ENCODE measurements at places on chromosomes 3 and 15.

DNA sequence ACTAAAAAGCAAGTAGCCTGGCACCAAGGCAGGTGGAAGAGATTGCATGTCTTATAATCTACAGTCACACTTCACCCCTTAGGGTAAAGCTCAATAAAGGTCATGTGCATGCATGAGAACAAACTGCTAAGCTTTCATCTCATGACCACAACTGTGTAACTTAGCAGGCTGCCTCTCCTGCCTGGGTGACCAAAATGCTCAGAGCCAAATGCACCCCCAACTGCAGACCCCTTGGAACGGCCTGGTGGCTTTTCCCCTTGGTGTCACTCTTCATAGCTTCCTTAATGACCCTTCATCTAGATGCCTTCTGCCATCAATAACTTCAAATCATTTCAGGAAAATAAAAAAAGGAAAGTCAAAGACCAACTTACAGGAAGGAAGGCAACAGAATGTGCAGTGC lies 88.1 kb downstream of the ADAMTS17 start:
- no peak for DNase-seq

GRCh38 chr3:62119139-62119538 lies 254.2 kb downstream of the FEZF2 start:
- no peak for DNase-seq

DNA sequence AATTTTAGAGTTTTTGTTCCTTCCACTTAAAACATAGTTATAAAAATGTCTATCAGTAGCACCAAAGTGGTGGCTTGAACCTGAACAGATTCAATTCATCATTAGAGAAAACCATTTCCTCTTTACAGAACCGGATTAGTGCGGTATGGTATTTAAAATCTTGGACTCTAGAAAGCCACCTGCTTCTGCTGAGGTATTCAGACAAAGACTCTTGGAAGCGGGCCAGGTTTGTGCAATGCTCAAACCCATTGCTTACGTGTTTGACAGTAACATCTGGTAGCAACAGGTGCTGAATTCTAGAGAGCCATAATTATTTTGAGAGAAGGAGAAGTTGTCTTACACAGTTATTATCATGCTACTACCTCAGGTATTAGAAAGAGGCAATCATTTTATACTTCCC lies 290.5 kb downstream of the NAALADL2 start:
- no peak for DNase-seq

DNA sequence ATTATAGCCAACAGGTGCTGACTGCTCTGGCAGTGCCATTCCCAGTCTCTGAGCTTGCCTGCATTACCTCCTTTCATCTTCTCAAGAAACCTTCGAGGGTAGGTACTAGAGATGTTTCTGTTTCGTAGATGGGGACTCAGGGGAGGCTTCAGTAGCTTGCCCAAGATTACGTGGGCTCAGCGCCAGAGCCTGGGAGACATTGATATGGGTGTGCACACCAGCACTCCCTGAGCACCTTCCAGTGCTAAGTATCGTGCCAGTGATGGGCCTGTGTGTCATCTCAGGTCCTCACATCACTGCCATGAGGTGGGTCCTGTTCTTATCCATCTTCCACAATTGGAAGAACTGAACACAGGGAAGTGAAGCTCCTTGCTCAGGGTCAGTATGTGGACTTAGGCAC lies 15.2 kb downstream of the TSEN2 start:
- no peak for DNase-seq

- DNase-seq: no peak
Measured at GRCh38 chr15:72482275-72482674, 8.1 kb downstream of the ARIH1 start.

- DNase-seq: no peak
Measured at GRCh38 chr15:58277333-58277732, 139.2 kb downstream of the AQP9 start.

DNA sequence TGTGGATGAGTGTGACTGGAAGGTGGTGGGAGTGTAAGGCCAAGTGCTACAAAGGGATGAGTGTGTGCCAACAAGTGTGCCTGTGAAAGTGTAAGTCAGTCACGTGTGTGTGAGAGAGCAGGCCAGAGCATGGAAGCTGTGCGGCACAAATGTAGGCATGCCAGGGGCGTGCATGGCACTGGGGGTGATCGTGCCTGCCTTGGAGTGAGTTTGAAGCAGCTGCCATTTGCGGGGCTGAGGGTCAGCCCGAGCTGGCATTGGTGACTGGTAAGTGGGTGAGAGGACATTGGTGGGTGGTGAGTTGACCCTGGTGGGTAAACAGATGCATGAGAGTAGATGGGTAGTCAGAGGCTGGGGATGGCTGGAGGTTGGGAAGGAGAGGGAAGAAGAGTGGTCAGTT lies 24.5 kb downstream of the CD276 start:
- DNase-seq: no peak

GRCh38 chr3:121970047-121970446 lies 52.0 kb downstream of the ILDR1 start:
- DNase-seq: no peak

DNA sequence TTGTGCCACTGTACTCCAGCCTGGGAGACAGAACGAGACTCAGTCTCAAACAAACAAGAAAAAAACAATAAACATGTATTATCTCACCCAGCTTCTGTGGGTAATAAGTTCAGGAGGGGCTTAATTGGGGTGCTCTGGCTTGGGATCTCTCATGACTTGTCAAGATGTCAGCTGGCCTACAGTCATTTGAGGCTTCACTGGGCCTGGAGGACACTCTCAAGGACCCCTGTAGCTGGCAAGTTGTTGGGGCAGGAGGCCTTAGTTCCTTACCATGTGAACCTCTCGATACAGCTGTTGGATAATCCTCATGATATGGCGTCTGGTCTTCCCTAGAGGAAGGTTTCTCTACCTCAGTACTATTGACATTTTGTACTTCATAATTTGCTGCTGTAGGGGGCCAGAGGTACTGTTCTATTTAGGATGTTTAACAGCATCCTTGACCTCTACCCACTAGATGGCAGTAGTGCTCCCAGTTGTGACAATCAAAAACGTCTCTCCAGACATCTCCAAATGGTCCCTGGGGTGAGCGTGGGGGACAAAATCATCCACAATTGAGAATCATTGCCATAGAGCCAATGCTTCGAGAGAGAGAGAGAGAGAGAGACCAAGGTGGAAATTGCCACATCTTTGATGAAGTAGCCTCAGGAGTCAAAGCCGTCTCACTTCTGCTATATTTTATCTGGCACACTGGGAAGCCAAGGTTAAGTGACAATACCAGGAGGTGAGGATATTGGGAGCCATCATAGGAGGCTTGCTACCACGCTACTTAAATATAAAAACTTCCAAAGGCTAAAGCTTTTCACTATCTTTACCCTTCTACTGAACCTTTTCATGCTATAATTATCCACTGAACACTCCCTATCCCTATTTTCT lies 23.9 kb upstream of the SLTM start:
- DNase-seq: no peak

GRCh38 chr3:66381626-66382025 lies 119.2 kb downstream of the LRIG1 start:
- no peak for DNase-seq

DNA sequence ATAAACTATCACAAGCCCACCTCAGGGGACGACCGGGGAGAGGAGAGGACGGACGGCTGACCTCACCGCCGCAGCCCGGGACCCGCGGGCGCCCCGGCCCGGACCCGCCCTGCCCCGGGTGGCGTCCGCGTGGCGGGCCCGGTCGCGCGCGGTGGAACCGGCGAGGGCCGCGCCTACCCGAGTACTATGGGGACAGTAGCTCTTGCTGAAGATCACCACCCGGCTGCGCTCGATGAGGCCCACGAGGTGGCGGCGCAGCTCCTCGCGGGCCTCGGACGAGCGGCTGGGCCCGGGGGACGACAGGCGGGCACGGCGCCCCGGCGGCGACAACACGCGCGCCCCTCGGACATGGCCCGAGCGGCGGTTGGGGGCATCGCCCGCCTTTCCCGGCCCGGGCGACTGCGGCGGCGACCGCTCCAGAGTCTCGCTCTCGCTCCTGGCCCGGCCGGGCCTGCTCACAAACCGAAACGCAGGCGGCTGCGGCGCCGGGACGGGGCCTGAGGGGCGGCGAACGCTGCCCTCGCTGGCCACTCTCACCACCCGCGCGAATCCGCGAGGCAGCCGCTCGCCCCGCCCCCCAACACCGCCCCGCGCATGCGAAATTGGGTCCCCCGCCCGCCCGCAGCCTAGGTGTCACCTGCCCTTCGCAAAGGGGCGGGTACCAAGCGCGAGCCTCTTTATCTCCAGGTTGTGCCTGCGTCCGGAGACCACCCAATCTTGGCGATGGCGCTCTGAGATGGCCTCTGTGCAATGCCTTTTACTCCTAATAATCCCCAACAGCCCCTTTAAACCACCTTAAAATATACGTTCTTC lies at the start of gene TXNRD3:
Gene TXNRD3, minus strand, starts transcription at position 554 of the 813 bp plus-strand sequence.
- peak; percentile 73 for DNase-seq

- no peak for DNase-seq
Measured at GRCh38 chr15:76201536-76202255, 109.6 kb downstream of the ETFA start.

DNA sequence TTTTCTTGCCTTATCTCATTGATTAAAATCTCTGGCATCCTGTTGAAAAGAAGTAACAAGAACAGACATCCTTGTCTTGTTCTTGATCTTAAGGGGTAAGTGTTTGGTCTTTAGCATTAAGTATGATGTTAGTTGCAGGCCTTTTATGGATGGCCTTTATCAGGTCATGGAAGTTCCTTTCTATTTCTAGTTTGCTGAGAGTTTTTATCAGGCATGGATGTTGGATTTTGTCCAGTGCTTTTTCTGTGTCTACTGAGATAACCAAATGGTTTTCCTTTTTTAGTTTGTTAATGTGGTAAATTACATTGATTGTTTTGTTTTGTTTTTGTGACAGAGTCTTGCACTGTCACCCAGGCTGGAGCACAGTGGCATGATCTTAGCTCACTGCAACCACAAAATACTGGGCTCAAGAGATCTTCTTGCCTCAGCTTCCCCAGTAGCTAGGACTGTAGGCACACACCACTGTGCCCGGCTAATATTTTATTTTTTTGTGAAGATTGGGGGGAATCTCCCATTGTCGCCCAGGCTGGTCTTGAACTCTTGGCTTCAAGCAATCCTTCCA lies 26.3 kb downstream of the MRAS start:
- DNase-seq: no peak

DNA sequence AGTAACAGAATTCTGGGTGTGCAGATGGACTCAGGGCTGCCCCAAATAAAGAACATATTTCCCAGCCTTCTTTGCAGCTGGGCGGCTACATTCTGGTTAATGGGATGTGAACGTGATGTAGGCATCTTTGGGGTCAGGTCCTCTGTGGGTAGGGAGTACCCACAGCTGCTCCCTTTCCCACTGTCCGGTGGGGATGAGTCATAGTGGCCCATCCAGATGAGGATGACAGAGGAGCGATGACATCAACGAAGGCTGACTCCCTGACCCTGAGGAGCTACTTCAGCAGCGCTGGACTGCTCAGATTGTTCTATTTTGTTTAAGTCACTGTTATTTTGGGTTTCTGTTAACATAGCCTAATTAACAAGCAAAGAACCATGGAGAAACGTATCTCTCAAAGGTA lies 38.0 kb downstream of the SRPRB start:
- no peak for DNase-seq

- no peak for DNase-seq
Measured at GRCh38 chr15:74221399-74222239, 14.5 kb upstream of the CCDC33 start.

DNA sequence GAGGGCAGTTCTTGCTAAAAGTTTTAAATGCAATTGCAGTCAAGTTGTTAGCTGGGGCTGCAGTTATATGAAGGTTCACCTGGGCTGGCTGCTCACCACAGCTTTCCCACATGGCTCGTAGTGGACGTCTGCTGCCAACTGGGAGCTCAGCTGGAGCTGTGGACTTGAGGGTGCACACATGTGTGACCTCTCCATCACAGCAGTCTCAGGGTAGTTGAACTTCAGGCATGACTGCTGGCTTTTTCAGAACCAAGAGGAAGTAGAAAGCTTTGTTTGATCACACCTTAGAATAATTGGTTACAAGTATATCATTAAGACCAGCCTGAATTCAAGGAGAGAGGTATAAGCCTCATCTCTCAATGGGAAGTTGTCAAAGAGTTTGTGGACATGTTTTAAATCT lies 74.1 kb downstream of the CHL1 start:
- DNase-seq: no peak

- no peak for DNase-seq
Measured at GRCh38 chr3:167487556-167487955, 13.7 kb upstream of the SERPINI2 start.

GRCh38 chr15:57732526-57733331 lies 26.2 kb downstream of the POLR2M start:
- DNase-seq: peak; percentile 74

DNA sequence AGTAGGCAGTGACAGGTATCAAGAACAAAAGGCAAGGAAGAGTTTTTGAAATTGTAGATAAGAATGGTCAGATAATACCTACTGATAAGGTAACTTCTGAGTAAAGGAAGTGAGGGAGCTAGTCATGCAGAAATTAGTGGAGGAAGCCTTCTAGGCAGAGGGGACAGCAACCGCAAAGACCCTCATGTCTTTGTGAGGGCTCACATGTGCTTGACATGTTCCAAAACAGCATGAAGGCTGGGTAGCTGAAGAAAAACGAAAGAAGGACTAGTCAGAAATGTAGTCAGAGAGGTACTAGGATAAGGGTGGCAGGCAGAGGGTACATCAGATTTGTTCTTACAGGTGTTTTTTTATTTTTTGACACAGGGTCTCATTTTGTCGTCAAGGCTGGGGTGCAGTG lies 5.3 kb downstream of the SIN3A start:
- no peak for DNase-seq

DNA sequence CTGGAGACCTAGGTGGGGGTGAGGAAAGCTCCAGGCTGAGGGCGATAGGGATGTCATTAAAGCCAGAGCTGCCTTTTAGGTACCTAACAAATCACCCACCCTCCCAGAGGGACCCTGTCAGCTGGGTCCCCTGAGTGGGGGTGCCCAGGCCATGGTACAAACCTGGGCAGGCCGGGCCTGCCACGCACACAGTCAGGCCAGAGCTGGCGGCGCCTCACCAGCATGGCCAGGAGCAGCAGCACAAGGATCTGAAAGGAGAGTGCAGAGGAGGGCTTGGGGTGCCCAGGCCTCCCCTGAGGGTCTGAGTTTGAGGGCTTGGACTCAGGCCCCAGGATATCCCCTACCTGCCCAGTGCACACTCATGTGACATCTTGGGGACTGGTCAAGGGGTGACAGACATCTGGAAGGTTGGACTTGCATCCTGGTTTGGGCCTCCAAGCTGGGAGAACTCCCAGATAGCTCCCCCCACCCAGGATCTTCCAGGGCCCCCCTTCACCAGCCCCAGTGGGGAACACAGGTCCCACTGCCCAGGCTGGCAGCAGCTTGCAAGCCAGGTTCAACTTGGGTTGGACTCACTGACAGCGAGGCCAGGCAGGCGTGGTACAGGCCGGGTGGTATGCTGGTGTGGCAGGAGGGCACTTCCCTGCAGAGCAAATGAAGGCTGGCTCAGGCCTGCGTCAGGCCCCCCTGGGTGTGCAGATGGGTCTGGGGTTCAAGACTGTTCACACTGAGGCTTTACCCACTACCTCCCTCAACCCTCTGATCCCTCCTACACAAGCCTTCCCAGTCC lies 5.2 kb downstream of the STRA6 start:
- no peak for DNase-seq

GRCh38 chr3:81744366-81744765 lies 17.1 kb downstream of the GBE1 start:
- no peak for DNase-seq

- DNase-seq: peak; percentile 29
Measured at GRCh38 chr3:9500108-9501050, 53.2 kb downstream of the LHFPL4 start.

Data from head of caudate nucleus (tissue), 42 donors.